SJCRH30 (cell line): ENCODE measurements at places on chromosomes 11 and 22. TPM values are rescaled to one million over a fixed set of nuclear protein-coding genes. Genes with fewer than 3 reads are reported as not detected.

Gene FOXRED2
- total RNA-seq = 16.9 and 20.9 TPM in 2 replicates

Gene FGF19
- not detected in 2 replicates for total RNA-seq

Gene DMC1
- not detected in 2 replicates for total RNA-seq

Gene APOL4
- 0.10 TPM in 1 of 2 replicates, not detected in the other for total RNA-seq

Gene SLC22A12
- total RNA-seq = not detected in 2 replicates

Gene BTG4
- not detected in 2 replicates for total RNA-seq

Gene GRIK4
- not detected in 2 replicates for total RNA-seq

Gene CALCA
- total RNA-seq = not detected in 2 replicates

Gene TUB
- 18.3 and 18.9 TPM in 2 replicates for total RNA-seq

Gene LRRC56
- 0.08 and 0.20 TPM in 2 replicates for total RNA-seq

Gene TMPRSS5
- 0.42 and 0.56 TPM in 2 replicates for total RNA-seq

Gene VWA5A
- 34.7 and 38.1 TPM in 2 replicates for total RNA-seq

Gene BRMS1
- 40.5 and 42.9 TPM in 2 replicates for total RNA-seq

Gene ROBO3
- total RNA-seq = 5.1 and 7.0 TPM in 2 replicates

Gene TMEM151A
- not detected in 2 replicates for total RNA-seq

Gene BIK
- total RNA-seq = 0.14 TPM in 1 of 2 replicates, not detected in the other
